ENCODE measurements at places on chromosomes 5 and 9.

DNA sequence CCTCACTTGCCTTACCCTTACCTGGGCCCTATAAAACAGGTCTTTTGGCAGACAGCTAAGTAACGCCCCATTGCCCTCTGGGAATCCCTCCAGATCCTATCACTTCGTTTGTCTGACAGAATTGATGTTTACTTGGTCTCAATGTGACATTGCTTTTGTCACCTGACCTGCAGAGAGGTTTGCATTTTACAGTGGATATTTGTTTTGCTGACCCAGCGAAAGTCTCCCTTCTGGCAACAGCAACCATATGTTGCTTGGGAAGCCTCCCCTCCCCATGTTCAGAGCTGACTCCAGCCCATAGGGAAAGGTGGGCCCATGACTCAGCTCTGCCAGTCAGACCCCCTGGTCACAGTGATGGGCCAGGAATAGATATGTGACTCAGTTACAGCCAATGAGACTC is 54.0 kb upstream of the LARP1 start:
- DNase-seq, result no peak

DNA sequence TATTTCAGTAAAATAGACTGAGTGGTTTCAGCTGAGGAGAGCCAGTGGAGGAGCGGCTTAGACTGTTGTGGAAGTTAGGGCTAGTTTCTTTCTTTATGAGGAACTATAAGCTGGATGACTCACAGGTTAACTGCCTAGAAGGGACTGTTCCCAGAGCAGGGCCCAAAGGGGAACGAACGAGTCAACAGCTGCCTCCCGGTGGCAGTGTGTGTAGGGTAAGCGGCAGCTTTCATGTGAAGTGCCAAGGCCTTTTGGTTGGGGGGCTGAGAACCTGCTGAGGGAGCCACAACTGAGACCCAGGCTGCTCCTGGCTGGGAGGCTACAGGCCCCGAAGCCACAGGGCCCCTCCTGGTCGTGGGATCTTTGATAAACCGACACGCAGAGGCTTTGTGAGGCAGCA is 7.0 kb downstream of the SQSTM1 start:
- DNase-seq, result no peak

DNA sequence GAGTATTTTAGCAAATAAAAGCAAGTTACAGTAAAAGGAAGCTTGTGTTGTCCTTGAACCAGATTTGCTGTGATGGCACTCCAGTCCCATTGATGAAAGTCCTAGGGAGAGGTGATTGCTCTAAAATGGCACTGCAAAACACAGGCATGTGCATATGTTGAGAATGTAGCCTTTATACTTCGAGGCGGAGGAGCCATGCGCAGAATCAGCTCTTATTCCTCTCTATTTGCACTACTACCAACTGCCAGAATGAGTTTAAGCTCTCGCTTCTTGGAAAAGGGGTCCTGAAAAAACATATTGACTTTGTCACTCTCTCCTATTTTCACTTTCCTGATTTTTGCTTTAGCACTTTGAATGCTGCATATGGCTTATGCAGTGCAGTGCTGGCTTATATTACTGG is 278.0 kb upstream of the KLF9 start:
- DNase-seq, result no peak

- no peak for DNase-seq
Measured at GRCh38 chr5:172910828-172911627, 48.2 kb upstream of the RPL26L1 start.

DNA sequence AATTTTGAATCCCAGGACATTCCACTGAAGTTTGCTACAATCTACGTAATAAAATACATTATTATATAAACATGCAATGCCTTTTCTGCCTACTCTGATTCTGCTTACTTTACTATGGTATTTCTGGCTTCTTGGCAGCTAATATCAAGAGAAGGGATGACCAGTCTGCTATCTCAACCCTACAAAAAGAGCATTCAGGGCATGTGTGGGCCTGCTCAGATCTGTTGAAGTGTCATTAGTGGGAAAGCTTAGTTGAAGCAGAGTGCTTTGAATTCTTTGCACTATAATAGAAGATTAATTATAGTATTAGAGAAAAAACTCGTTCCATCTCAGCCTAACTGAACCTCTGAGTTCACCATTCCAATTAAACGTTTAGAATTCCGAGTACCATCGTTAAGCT is 339.5 kb upstream of the ISL1 start:
- DNase-seq, result no peak

GRCh38 chr9:81599837-81600236 is 89.5 kb downstream of the TLE1 start:
- DNase-seq, result no peak

- DNase-seq, result no peak
Measured at GRCh38 chr9:135811801-135812200, 95.5 kb downstream of the CAMSAP1 start.

DNA sequence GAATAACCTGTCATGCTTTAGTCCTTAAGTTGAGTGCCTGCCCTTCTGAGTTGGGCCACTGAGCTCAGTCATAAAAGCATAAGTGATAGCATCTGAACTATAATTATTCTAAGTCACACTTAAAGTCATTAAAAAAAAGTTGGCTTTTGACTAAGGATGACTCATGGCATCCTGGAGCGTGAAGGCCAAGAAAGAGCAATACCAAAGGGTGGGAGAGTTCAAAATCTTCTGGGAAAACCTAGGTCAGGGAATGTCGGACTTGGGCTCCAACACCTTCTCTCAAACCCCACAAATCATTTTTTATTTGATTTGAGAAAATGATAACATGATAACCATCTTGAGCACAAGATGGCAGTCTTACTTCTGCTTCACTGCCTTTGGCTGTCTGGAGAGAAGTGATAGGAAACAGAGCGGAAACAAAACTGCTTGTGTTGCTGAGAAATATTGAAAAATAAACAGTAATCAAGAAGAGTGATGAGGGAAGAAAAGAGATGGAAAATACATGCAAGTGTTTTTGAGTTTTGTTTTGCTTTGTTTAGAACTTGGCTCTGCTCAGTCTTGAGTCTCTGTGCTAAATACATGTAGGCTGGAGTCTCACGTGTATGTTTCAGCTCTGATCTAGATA is 16.9 kb upstream of the NTRK2 start:
- no peak for DNase-seq

GRCh38 chr9:122922713-122923112 is 8.6 kb downstream of the ZBTB26 start:
- no peak for DNase-seq

DNA sequence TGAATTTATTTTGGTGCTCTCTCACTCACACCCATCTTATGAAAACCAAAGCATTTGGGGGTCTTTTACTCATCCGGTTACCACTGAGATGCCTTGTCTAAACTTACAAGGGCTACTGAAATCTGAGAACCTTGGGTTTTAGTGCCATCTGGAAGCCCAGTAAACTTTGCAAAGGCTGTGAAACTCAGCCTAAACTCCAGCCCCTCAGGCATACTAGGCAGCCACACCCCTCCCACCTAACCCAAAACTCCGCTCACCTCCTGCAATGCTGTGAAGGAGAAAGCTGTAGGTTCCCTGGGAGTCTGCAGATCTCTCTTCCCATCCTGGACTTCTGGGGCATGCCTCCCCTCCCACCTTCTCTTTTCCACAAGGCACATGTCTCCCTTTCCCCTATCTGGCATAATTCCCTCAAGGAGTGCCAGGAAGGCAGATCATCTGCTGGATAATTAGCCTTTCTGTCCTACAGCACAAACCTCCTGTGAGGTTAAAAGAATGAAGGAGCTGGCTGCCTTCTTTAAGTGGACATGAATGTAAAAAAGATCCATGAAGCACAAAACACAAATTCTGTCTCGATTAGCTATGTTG is 71.5 kb upstream of the ANXA1 start:
- DNase-seq, result no peak

- DNase-seq, result no peak
Measured at GRCh38 chr5:97297063-97297703, 114.1 kb upstream of the RIOK2 start.

GRCh38 chr9:124352616-124353015 is 62.6 kb downstream of the PSMB7 start:
- DNase-seq, result no peak

DNA sequence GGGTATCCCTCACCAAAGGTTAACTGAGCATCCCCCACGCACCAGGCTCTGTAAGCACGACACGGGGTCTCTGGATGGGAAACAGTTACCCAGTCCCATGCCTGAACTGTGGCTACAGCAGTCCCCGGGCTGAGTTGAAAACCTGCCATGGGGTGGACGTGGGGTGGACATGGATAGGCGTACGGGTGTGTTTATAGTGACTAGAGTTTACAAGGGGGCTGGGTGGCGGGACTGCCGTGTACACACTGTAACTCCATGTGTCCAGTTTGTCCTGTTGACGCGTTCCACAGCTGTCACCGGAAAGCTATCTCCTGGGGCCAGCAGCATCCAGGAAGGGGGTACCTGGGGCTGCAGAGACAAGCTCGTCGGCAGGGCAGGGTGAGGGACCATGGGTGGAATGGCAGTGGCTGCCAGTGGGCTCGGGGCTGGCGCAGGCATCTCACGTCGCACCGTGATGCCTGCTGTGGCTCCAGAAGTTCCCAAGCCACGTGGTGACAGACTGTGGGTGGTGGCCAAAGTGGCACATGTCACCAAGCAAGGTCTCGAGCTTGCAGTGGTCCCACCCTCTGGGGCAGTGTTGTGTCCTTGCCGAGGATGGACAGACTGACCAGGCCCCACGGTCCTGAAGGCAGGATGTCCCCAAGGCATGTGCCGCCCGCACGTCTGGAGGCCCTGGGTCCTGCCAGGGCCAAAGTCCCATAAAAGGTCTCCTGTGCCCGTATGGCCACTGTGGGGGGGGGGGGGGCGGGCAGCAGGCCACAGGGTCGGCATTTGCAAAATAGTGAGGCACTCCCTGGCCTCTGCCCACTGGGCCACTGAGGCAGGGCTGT is 29.3 kb upstream of the RNF130 start:
- DNase-seq, result no peak

DNA sequence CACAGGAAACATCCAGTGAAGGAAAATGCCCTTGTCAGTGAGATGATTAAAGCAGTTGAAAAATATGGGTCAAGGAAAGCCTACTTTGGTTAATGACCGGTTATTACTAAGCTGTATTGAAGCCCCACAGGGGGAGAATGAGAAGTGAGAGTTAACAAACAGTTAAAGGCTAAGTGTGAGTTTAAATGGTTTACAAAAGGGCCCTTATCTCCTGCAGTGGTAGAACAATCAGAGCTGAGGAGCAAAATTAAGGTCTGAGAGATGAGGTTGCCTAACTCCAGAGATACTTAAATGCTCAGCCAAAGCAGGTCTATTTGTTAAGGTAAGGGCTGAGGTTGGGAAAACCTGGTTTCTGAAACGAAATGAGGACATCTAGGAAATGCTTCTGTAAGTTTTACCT is 75.1 kb upstream of the FER start:
- no peak for DNase-seq

DNA sequence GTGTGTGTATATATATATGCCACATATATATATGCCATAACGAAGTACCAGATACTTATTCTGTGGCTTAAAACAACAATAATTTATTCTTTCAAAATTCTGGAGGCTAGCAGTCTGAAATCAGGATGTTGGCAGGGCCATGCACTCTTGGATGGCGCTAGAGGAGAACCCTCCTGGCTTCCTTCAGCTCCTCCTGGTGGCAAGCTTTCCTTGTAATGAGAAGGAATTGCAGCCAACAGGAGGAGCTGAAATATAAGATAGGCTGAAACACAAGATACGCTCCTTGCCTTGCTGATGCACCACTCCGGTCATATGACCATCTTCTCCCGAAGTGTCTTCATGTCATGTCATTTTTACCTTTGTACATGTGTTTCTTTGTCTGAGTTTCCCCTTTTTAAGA is 368.1 kb upstream of the CTNND2 start:
- DNase-seq, result no peak

GRCh38 chr5:13785781-13786415 is 158.6 kb downstream of the DNAH5 start:
- no peak for DNase-seq

DNA sequence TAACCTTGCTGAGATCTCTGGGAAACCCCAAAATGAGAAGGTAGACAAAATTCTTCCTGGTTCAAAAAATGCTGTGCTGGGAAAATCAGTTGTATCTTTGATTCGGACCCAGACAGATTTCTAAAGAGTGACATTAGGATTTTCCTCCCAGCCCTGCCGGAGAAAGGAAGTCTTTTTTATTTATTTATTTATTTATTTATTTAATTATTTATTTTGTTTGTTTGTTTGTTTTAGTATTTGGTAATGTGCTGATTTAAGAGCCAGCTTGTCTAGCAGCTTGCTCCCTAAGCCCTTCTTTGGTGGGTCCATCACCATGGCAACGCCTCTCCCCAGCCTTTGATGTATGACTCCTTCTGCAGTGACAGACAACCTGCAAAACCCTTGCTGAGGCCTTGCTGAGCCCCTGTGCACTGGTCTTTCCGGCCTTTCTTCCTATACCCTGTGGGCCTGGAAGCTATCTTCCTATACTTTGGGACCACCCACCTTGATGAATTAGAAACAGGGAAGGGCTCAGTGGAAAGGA is 60.6 kb upstream of the AFAP1L1 start:
- no peak for DNase-seq

DNA sequence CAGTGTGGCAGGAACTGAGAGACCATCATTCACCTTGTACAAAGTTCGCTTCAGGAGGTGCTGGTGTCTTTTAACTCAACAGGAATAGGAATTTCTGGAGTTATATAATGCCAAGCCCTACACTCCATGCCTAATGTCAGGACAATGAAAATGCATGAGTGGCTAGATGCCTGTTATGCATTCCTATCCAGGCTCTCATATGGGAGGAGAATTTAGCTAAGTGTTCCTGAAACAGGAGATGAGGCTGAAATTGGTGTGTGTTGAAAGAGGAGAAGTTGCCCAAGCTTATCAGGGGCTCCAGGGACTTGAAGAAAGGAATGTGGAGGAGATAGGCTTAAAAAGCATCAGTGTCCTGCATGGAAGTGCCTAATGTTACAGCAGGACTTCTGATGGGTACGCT is 26.8 kb upstream of the PRUNE2 start:
- DNase-seq, result no peak

DNA sequence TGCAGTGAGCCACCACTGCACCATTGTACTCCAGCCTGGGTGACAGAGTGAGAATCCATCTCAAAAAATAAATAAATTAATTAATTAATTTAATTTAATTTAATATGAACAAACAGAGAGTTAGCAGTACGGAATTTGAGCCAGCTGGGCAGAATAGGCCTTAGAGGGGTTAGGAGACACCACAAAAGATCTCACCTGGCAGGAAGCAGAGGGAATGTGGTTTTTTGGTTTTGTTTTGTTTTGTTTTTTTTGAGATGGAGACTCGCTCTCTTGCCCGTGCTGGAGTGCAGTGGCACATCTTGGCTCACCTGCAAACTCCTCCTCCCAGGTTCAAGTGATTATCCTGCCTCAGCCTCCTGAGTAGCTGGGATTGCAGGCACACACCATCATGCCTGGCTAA is 31.8 kb upstream of the PWWP2A start:
- no peak for DNase-seq
